Activated T-cell treated with anti-CD3 and anti-CD28 coated beads, Interleukin-2, amount 50 U/mL, for 4 hours (primary cell): ENCODE measurements at places on chromosomes 6 and 20. TPM values are rescaled to one million over a fixed set of nuclear protein-coding genes. Genes with fewer than 3 reads are reported as not detected.

- DNase-seq = no peak
These were observed 13.4 kb downstream of the DCBLD1 start for GRCh38 chr6:117495869-117496268.

- DNase-seq = no peak
These were observed 4.3 kb upstream of the DCBLD1 start for GRCh38 chr6:117477988-117478852.

- no peak for DNase-seq
These were observed 95.1 kb upstream of the PTPN1 start for GRCh38 chr20:50415021-50415515.

CLIC1 gene
- total RNA-seq = 344 TPM

- no peak for DNase-seq
These were observed 18.6 kb downstream of the SLC2A4RG start for GRCh38 chr20:63758152-63758551.

DNA sequence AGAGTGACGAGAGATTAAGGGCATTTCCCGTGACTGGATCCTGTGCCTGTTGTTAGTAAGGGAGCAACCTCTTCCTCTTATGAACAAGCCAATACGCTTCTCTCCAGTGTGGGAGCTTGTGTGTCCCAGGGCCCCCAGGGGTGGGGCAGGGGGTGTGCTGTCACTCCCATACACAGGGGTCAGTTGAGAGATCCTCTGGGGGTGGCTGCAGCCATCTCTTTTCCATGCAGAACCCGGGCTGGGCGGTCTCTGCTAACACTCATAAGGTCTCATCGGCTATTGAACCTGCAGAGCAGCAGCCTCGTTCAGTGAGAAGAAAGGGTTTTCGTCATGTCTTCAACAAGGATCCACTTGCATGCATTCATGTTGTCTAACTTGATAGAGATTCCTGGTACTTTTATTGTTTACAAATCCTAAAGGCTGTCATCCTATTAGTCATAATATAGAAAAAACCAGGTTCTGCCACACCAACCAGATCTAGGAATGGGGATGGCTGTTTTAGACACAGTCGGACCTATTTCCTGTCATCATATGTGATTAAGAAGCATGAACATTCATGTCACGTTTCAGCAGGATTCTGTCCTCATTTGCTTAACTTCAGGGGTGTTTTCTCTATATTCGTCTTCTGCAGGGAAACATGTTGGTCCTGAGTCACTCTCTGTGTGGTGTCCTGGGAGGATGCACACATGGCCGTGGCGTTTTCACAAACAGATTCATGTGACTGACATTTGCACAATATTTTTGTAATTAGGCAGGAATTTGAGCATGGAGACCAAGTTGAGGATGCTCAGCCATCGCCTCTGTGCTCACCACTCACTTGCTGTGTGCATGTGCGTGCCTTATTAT lies 13.3 kb upstream of the THBS2 start:
- DNase-seq = no peak

TUBB2B gene
- total RNA-seq = 0.42 TPM

CLDN20 gene
- not detected for total RNA-seq

DNA sequence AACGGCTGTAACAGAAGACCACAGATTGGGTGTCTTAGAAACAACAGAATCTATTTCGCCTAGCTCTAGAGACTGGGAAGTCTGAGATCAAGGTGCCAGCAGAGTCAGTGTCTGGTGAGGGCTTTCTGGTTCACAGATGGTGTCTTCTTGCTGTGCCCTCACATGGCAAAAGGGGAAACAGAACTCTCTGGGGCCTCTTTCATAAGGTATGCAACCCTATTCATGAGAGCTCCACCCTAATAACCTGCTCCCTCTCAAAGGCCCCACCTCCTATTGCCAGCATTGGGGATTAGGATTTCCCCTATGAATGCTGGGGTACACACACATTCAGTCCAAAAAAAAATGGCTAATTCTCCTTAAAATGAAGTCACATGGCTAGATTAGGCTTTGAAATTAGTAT lies 10.0 kb downstream of the TXNDC5 start:
- DNase-seq = no peak

GRCh38 chr6:15876406-15876805 lies 213.6 kb upstream of the DTNBP1 start:
- DNase-seq = no peak

SLC22A16 gene
- total RNA-seq = not detected

GRCh38 chr20:406200-407132 lies 1.6 kb upstream of the RBCK1 start:
- no peak for DNase-seq

KHDC1L gene
- total RNA-seq = not detected

DNA sequence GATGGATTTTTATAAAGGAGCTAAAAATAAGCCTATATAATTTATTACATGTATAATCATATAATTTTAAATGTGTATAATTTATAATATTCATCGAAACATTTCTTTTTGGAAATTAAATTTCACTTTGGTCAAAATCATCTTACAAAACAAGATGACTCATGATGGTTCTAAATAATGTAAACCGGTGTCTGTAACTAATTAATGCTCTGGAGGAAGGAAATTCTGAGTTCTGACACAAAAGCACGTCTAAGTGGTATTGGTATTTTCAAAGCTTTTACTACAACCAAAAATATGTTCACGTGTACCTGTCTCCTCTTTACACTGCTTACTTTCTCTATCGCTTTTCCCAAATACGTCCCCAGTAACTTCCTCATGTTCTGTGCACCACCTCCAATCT lies 134.1 kb downstream of the MTHFD1L start:
- no peak for DNase-seq

DNA sequence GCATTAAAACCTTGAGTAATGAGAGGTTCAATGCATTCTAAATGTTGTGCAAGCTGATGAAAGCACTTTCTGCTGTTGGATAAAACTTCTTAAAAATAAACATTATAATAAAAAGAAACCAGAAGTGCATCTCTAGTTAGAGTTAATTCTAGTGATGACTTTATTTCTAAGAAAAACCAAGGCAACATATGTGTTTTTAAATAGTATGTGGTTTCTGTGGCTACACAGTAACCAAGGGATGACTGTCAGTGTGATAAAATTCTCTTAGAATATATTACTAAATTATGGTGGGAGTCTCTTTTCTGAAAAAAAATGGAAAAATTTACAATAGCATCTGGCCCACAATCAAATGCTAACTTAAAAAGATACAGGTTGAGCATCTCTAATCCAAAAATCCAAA lies 117.0 kb downstream of the ME1 start:
- DNase-seq = no peak

DNA sequence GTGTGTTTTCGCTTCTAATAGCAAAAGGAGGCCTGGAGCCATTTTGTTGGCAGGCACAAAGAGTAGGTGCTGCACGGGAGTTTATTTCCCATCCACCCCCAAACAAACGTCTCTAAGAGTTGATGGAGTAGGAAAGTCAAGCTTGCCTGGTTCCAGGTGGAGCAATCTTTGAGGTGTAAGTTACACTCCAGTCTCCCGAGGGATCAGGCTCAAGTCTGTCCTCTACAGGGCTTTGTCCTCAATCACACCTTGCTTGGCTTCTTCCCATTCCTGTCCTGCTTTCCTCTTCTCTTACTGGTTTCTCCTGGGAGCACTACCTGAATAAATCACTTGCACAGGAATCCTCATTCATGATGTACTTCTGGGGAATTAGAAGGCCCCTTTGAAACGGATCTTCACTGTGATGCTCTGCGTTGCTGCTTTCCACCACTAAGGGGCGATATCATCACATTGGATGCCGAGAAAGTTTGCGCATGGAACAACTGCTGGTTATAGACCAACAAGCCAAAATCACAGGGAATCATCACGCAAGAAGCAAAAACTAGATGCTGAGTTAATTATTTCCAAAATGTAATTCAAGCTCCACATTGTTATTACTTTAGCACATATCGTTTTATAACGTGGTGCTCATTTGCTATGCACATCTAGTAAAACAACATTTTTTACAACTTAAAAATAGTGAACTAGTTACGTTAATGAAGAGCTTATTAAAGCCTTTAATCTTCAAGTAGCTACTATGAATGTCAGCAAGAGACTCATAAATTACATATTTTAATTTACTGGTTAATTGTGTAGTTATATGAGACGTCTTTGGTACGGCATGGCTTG lies 156.8 kb downstream of the DNAH8 start:
- peak; percentile 31 for DNase-seq

- no peak for DNase-seq
These were observed 34.9 kb upstream of the SUMO4 start for GRCh38 chr6:149365197-149365596.

WFDC12 gene
- total RNA-seq = not detected

TINAG gene
- not detected for total RNA-seq

DNA sequence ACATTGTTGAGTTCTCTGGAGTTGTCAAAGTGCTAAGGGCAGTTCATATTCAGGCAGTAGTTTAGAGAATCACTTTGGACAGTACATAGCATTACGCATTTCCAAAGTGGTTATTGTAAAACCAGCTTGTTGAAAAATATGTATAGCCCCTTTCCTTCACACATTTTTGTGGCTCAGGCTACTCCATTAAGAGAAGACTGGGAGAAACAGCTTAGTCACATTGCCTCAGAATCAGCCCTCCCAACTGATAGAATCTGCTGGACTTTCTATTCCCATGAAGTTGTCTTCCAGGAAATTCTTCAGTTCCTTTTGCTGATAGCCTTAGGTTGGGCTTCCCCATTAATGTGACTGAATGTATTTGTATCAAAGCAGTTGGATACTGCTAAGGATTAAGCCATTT lies 39.5 kb upstream of the HDGFL1 start:
- no peak for DNase-seq

APOM gene
- total RNA-seq = 1.8 TPM

DNA sequence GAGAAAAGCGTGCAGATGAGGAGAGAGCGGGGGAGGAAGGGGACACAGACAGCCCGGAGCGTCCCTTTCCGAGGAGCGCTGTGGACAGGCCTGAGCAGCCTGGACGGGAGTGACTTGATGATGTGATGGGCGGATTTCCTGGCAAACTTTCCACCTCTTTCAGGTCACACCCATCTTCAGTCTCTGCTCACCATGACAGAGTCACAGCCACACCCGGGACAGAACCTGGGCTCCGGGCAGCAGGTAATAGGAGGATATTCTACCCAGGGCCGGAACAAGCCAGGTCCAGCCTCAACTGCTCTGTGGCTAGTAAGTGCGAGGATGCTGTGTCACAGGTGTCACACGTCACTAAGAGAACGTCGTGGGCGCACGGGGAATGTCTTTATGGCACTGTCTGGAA lies 84.3 kb downstream of the THBS2 start:
- DNase-seq = no peak

DNA sequence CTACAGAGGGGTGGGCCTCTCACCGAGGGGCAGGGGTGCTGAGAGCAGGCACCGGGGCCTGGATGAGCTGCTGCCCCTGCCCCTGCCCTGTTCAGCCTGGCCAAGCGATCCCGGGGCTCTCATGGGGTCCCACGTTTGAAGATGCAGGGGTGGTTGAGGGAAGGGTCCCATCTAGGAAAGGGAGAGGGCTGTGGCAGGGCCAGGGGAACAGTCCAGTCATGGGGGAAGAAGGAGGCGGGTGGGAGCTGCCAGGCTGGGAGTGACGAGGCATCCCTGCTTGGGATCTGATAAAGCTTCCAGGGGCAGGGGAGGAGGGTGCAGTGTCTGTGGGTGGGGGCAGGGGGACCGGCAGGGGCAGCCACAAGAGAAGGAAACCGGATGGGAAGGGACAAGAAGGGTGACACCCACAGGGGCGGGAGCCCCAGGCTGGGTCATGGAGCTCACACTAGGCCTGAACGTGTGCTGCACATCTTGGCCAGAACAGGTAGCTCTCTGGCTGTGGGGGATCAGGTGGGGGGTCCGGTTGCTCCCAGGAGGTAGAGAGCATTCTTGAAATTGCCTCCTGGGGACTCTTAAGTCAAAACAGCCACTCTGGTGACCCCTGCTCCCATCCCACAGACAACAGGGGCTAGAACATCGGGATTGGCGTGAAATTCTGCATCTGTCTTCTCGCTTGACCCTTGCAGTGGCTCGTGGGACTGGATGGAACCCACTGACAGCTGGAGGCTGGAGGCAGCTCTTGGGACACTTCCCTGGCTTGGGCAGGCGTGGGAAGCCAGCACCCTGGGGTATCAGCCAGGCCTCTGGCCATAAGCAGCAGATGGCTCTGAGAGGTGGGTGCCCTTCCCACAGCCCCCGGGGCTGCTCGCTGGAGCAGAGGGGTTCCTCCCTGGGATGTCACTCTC lies 58.0 kb upstream of the GATA5 start:
- DNase-seq = no peak

DNA sequence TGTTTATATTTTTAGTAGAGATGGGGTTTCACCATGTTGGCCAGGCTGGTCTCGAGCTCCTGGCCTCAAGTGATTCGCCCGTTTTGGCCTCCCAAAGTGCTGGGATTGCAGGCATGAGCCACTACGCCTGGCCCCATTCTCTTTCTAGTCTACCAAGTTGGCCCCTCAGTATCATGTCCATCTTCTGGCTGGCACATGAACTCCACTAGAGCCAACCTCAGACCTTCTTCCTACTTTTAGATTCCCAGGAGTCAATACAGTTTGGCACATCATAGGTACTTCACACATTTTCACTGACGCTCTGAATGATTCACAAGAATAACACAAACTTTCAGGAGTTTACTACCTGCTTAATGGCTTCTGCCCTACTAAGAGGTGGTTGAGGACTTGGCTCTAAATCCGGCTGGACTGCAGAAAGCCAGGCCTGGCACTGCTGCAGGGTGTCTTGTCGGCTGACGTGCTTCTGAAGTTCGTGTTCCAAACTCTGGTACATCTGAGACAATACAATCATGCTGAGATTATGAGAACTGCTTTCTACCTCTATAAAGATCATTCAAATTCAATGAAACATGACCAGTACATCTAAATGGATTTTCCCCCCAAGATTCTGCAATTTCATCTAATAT lies 293.3 kb downstream of the SYNE1 start:
- no peak for DNase-seq

DNA sequence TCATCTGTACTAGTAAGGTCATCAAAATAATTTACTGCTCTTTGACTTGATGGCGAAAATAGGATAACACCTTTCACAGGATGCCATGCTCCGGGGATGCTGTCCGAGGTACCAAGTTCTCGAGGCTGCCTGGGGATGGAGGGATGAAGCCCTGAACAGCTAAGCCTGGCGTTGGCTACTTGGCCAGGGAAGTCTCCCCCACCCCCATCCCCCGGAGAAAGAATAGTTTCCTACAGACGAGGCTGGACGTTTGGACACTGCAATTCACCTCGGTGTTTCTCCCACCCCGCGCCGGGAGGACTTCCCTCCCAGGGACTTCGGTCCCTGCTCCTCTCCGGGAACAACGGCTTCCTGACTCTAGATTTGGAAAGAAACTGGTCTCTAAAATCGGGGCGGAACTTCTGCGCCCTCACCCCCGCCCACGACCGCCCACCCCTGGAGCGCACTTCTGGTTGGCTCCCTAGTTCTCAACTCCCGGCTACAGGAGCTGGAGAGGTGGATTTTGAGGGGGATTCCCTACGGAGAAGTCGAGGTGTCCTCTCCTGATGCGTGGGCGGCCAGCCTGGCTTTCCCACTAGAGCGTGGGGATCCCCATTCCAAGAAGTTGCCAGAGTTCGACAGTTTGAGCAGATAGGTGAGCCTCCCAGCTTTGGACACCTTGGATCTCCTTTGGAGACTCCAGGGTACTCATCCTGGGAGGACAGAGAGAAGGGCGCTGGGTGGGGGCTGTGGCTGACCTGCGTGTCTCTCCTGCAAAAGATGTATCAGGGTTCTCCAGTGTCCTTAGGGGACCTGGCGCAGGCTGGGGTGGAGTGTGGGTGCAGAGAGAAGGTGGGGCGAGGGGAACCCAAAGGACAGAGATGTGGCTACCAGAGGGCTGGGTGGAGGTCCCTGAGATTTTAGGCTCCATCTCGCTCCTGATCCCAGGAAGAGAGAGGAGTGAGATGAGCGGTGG lies 1.1 kb downstream of the PCSK2 start:
- DNase-seq = no peak

AKIRIN2 gene
- total RNA-seq = 61.4 TPM
